H7 (cell line): ENCODE measurements at places on chromosomes 1 and 21.
A peak's percentile ranks its signal among the peaks of the same experiment; 100 is the strongest.

DNA sequence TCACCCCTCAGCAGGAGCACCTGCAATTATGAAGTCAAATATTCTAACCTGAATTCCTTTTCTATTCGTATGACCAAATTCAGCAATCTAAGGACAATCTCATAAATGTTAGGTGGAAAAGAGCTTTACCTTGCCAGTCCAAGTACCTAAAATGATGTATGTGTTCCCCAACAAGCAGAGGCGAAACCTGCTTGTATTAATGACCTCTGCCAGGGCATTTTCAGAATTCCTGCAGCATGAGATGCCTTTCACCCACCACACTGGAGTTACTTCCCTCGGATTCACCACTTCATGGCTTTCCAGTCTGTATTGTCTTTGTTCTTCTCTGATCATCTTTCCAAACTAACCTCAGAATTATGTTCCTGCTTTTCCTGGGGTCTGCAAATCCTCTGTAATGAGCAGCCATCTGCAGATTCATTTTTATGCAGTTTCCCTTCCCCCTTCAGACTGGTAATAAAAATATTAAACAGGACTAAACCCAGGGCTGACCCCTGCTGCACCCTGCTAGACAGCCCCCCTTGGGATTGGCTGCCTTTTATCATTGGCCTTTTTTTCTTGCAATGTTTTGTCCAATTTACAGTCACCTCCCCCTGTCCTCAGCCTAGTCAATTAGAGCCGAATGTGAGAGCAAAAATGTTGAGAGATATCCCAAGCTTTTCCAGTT, 26.6 kb upstream of the CASQ2 start:
- DNase-seq = no peak

- no peak for DNase-seq
Observed at GRCh38 chr1:71859806-71860205, 422.5 kb downstream of the NEGR1 start.

DNA sequence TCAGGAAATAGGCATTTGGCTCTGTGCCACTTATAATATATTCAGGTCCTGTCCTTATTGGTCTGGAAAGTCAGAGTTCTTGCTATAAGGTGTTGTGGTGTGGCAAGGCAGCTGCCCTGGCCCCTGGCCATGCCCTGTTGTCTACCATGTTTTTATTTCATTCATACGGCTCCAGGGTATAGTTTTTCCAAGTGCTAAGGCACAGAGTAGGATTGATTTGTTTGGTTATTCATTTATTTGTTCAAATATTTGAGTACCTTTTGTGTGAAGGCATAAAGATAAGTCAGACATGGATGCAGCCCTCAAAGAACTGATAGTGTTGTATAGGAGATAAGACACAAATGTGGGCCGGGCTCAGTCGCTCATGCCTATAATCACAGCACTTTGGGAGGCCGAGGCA, 10.1 kb downstream of the ZBTB8B start:
- no peak for DNase-seq

- no peak for DNase-seq
Observed at GRCh38 chr1:207754974-207755700, 3.3 kb downstream of the CD46 start.

- DNase-seq = no peak
Observed at GRCh38 chr1:11387829-11388228, 91.1 kb upstream of the DISP3 start.

- no peak for DNase-seq
Observed at GRCh38 chr1:226433341-226433720, 25.4 kb upstream of the PARP1 start.

- peak; percentile 65 for DNase-seq
Observed at GRCh38 chr1:230292689-230293389, 133.3 kb downstream of the PGBD5 start.

GRCh38 chr1:158730453-158730852, 9.9 kb upstream of the OR6K3 start:
- no peak for DNase-seq

GRCh38 chr1:115456441-115456961, 118.5 kb upstream of the NGF start:
- no peak for DNase-seq

- peak; percentile 15 for DNase-seq
Observed at GRCh38 chr21:18369115-18369514, 34.5 kb downstream of the TMPRSS15 start.

DNA sequence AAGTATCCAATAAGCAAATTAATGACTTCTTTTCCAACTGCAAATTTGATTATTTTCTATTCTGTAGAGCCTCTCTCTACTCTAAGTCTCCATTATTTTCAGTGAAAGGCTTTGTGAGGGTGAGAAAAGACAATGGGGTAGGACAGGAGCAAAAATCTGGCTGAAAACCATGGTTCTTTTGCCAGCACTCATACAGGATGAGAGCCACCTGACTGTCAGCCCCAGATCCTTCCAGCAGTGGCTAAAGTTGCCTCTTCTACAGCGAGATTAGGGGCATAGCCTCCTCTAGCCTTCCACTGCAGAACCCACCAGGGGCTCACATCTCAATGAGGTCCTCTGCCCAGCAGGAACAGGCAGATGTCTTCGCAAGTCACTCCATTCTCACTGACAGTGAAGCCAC, 23.7 kb downstream of the NMNAT2 start:
- DNase-seq = no peak

DNA sequence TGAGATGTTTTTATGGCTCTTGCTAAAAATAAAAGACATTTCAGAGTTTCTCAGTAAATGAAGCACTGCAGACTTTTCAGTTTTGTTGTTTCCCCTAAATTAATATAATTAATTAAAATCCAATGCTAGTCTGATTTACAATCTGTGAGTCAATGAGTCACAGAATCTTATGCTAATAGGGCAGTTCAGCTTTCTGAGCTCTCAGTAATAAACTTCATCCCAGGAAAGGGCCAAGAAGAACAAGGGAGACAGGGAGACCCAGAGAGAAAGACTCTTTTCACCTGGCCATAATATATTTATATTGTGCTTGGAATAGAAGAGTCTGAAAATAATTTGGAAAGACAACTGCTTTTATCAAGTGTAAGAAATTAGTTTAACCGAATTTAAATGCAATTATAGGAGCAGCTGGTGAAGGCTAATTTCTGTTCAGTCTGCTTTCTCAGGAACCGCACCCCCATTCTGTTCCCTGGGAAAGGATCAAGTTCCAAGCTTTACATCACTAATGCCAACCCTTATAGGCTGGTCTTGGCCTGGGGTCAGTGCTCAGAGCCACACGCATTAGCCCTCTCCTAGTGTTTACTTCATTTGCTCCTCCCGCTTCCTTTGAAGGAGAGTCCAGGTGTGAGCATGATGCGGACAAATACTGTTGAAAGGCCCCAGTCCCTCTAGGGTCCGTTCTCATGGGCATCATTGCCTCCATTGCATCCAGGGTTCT, 145.6 kb downstream of the ZBTB18 start:
- no peak for DNase-seq

DNA sequence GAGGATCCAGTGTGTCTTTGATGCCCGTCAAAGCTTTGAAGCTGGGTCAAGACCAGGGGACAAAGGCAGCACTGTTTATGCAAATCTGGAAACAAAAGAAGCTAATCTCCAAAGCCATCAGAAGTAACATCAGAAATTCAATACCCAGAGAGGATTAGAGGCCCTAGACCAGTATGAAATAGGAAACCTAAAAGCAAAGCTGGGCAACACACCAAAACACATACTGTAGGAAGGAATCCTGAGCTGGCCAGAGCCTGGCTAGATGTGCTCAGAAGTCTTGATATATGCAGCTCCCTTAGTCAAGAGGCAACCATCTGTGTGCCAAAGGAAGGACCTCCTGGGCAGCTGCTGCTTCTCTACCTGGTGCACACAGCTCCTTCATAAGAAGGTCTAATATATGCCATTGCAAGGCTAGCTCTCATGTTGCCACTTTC, 12.3 kb downstream of the COLGALT2 start:
- peak; percentile 9 for DNase-seq

- no peak for DNase-seq
Observed at GRCh38 chr1:93440706-93441105, 7.2 kb upstream of the FNBP1L start.

- no peak for DNase-seq
Observed at GRCh38 chr1:194372266-194372665, 1185.9 kb upstream of the B3GALT2 start.

DNA sequence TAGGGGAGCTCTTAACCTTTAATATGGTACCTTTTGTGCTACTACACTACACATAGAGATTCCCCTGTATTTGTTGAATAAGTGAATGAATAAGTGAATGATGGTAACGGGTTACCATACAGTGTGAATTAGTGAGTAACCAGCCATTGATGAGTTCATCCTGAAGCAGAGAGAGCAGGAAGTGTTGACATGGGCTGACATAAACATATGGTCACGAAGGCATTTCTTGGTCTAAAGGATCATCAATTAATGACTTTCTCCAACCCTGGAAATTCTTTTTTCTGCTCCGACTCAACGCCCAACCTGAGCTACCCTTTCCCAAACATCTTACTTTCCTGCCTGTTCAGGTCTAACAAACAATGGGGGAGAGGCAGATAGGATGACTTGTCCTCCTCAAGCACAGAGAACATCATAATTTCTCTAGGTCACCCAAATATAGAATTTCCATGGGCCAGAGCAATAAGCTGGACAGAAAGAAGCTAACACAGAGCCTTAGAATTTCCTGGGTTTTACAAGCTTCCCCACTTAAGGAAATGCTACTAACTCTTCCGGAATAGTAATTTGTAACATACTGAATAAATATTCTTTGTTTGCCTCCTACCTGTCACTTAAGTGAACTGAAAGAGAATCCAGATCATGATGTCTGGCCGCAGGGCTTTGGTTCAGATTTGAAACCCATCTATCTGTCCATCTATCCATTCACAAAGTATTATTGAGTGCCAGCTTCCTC, 114.7 kb upstream of the NGF start:
- no peak for DNase-seq

DNA sequence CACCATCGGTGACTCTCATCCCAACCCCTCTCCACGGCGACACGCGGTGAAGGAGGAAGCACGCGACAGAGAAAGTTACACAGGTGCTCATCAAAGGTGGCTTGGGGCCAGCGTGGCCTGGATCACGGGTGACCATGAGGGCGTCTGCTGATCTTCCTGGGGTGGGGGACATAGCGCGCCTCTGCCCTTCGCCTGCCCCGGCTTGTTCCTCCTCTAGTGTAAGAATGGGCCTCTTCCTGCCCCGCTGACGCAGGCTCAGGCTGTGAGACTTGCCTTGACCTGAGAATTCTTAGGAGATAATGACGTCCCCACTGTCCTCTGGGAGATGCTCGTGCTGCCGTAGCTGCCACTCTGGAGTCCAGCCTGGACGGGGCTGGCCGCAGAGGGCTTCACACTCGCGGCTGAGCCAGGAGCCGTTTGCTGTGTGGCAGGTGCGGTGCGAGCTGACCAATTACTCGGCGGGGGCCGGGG, 39.0 kb upstream of the TMEM52 start:
- no peak for DNase-seq

DNA sequence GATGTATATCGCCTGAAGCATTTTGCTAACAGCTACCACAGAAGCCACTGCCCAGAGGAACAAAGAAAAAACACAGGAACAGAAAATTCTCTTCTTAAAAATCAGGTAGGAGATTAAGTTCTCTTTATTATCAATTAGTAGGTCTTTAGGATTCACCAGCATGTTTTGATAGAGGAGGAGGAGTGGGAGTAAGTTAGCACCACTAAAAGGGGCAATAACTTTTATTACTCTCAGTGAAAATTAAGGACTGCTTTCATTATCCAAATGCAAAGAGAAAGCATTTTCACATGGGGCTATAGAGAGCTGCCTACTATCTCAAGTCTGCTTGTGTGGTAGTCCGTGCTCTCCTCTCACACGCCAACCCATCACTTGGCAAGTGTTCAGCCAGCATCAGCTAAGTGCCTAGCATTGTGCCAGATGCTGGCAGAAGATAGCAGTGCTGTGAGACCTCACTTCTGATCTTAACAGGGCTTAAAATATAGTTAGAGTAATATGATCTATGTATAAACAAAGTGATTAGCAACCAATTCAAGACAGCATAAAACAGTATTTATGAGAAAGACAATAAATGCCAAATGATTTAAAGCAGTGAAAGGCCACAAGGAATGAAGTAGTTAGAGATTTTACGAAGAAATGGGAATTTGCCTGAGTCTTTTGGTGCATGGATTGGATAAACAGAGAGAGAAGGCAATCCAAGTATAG, 39.8 kb downstream of the ASTN1 start:
- no peak for DNase-seq

- DNase-seq = peak; percentile 83
Observed at GRCh38 chr1:198157241-198157846, 546 bp downstream of the NEK7 start.

GRCh38 chr1:61455400-61455799, 269.5 kb downstream of the TM2D1 start:
- DNase-seq = no peak

- no peak for DNase-seq
Observed at GRCh38 chr1:44672254-44672955, 1.9 kb downstream of the TMEM53 start.

DNA sequence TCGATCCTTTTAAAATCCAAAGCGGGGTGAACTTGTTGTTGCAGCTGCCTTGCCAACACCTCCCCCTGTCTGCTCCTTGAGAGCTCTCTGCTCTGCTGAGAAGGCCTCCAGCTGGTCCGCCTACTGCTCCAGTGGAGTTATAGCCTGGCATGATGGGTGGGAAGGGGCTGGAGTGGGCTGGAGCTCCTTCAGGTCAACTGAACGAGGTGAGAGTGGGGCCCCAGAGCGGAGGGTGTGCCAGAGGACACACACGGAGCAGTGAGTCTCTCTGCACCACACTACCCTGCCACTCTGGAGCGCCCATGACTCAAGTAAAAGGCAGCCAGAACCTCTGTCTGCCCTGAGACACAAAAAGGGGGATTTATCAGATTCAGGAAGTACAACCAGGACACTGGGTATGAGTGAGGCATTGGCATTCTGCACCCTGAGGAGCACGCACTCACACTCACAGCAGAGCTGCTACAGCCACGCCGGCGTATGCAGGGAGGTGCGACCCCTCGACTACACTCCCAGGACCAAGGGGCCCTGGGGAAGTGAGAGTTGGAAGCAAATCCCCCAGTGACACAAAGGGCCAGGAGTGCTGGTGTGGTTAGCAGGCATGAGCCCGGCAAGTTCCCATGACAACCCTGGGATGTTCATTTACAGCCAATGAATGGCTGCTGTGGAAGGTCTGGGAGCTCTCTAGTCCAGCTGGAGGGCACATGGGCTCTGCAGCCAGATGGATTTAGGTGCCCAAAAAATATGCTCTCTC, 28.0 kb upstream of the EVA1B start:
- DNase-seq = no peak

GRCh38 chr1:50110656-50111055, 1.9 kb downstream of the ELAVL4 start:
- DNase-seq = no peak

DNA sequence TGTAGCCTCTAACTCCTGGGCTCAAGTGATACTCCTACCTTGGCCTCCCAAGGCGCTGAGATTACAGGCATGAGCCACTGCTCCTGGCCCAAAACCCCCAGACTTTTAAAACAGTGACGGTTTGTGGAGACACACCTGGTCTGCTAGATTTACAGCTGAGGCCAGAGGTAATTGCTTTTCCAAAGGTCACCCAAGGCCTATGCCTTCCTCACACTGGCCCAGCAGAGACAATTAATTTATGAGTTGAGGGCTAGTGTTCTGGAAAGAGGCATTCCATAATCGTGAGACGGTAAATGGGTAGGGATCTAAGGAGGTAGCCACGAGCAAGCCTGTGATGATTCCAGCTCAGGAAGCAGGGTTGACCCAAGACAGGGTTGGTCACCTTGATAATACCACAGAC, 12.4 kb upstream of the PARP1 start:
- no peak for DNase-seq

- no peak for DNase-seq
Observed at GRCh38 chr1:182752077-182752988, 37.2 kb upstream of the NPL start.

- DNase-seq = no peak
Observed at GRCh38 chr1:212125654-212126053, 90.1 kb downstream of the DTL start.

- DNase-seq = peak; percentile 56
Observed at GRCh38 chr1:67463298-67463955, 33.2 kb upstream of the SERBP1 start.
